ENCODE measurements at places on chromosomes 11 and 22.
A peak's percentile ranks its signal among the peaks of the same experiment; 100 is the strongest.

DNA sequence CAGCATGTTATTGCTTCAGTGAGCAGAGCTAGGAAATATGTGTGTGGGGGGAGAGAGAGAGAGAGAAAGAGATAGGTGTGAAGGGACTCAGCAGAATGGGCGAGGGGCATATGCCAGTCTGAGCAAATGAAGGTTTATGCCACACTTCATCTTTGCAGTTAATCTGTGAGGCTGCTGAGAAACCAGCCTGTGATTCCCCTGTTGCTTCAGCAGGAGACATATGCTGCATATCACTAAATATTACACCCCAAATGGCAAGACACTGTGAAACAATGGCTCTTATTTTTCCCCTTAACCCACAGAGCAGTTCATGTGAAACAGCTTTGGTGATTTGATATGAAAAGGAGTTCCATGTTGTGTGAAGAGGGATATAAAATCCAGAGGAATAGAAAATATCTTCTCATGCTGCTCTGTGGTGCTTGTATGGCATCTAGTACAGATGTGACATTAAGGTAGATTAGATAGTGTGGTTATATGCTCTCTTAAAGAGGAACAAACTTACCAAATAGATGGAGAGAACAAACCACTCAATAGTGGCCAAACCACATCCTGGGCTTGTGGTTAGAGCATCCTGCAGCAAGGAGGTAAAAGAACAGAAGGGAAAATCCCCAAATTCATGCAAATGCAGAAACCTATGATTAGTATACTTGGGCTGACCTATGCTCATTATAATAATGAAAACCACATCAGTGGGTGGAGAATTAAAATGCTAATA, 864.2 kb downstream of the FAM181B start:
- DNase-seq: no peak

GRCh38 chr11:32353884-32354283, 81.5 kb downstream of the WT1 start:
- DNase-seq: no peak

GRCh38 chr22:19514831-19515565, 9.2 kb downstream of the CLDN5 start:
- no peak for DNase-seq

- DNase-seq: no peak
These were observed 152.8 kb downstream of the TBC1D22A start for GRCh38 chr22:46914916-46915894.

- no peak for DNase-seq
These were observed 2.4 kb downstream of the VPS26B start for GRCh38 chr11:134226806-134227325.

DNA sequence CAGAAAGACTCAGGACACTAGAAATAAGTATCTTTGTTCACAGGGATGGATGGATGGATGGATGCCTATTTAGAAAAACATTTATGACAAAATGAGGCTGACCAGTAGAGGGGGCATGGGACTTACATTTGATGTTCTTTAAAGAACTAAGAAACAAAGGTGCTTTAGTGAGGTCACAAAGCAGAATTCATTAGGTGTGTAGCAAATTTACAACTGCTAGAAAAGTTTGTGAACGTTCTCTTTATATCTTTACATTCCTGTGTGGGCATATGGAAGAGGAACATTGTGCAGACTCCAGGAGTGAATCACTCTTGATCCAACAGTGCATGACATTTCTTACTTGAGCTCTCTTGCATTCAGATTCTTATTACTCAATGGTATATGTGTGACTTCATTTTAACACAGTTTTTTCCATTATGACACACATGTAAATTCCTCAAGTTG, 15.8 kb upstream of the SIK2 start:
- DNase-seq: peak; percentile 38

GRCh38 chr11:46845440-46845739, 690 bp downstream of the CKAP5 start:
- no peak for DNase-seq

DNA sequence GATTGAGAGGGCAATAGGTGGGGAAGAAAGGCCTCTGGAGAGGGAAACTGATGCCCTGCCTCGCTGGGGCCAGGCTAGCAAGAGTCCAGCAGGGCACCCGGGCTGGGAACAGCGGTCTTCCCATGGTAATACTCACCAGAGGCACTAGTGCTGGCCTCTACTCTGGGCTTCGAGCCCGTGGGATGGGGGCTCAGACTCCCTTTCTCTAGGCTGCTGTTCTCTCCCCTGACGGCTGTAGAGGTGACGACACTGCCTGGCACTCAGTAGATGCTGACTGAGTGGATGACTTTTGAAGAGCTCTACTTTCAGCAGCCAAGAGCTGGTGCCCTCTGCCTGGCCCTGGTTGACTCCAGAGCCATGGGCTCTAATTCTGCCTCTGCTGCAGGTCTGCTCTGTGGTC, 818 bp upstream of the C1QTNF4 start:
- DNase-seq: no peak

DNA sequence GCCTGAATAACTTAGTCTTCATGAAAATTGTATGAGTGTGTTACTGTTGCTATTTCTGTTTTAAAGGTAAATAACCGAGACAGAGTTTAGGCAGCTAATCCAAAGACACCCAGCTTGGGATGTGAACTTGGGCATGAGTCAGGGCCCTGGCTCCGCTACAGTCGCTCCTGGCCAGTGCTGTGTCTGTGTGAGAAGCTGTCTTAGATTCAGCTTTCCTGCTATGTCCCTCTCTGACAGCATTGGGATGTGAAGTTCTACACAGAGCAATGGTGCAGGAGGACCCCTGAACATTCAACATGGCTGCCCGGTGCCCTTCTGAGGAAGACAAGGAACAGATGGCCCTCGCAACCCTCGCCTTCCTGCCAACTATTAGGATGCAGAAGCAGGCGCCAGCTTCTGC, 49.4 kb downstream of the GALNT18 start:
- DNase-seq: no peak

GRCh38 chr11:16184588-16184987, 171.8 kb downstream of the SOX6 start:
- DNase-seq: peak; percentile 22

DNA sequence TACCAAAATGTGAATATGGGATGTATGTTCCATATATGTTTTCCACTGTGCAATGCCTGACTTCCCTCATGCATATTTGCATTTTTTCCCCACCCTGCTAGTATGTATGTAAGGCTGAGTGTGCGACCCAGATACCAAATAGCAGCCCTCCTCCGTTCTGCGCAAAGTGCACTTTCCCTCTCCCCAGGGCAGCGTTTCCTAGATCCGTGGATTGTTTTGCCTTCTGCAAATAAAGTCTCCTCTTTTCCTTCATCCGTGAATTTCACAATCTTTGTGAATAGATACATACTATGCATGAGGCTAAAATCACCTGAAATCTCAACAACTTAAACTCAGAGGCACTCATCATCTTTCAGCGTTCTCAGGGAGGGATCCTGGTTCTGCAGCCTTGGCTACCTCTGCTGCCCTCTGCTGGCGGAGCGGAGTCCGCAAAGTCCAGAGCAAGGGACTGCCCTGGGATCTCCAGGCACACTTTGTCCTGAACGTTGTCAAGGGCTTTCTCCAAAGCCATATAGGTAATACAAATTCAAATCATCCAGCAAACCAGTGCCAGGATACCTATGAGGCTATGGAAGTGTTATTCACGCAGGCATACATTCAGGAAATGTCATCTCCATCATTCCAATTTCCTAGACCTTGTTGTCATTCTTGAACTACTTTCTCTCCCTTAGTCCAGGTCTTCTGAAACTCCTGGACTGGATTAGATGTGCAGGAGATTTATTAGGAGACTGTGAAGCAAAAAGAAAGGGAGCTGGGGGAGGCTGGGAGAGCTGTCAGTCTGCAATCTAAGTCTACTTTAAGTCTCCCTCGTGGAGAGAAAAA, 53.1 kb downstream of the CNTF start:
- peak; percentile 49 for DNase-seq

DNA sequence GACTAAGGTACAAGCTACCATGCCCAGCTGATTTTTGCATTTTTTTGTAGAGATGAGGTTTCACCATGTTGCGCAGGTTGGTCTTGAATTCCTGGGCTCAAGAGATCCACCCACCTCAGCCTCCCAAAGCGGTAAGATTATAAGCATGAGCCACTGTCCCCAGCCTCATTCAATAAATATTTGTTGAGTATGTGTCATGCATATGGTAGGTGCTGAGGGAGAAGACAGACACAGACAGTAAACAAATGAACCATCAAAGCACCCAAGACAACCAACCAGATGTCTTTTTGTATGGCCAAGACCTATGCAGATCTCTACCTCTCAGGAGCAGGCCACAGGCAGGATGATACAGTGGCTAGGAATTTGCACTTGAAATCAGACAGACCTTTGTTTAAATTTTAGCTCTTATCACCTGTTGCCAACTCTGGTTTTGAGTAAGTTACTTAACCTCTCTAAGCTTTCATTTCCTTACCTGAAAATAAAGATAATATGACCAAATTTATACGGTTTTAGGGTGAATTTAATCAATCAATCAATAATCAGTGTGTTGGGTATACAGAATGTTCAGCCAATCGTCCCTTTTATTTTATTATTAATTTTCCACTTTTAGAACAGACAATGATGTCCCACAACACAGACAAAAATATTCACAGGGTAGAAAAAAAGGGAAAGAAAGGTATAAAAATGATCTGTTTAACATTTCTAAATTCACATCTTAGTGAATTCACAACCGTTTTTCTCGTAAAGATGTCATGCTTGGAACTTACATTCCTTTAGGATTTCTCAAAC, 128.2 kb downstream of the SGSM3 start:
- DNase-seq: peak; percentile 65

DNA sequence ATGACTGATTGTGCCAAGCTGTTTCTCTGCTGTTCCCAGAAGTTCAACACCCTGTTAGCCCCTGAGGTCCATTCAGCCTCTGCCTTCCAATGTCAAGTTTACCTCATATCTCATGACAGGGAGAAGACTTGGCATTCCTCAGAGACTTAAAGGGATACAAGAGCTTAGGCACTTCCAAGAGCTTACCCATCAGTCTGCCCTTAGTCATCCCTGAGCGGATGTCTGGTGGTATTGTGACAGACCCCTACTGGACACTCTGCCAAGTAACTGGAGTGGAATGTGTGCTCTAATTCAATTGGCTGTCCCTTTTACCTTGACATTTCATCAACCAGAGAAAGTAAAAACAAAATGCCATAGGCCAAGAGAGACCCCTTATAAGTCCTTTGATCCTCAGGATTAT, 151.5 kb downstream of the AASDHPPT start:
- no peak for DNase-seq

- peak; percentile 2 for DNase-seq
These were observed 15.8 kb downstream of the LINC01488 start for GRCh38 chr11:69497221-69497787.

- DNase-seq: no peak
These were observed 142.3 kb downstream of the IGLL1 start for GRCh38 chr22:23437779-23438178.

DNA sequence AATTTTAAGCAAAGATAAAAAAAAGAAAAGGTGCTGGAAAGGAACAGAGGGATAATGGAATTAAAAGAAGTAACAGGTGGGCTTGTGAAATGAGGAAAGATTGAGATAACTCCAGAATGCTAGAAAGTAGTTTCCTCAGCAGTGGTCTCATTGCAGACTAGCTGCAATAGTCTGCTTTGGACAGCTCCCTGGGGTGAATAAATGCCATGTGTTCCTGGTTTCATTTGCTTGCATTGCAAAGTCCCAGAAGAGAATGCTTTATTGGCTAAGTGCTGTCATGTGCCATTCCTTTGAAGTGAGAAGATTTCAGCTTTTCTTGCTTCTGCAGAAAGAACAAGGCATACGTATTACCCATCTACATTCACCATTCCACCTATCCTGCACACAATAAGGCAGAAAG, 478.8 kb upstream of the RAG2 start:
- no peak for DNase-seq

DNA sequence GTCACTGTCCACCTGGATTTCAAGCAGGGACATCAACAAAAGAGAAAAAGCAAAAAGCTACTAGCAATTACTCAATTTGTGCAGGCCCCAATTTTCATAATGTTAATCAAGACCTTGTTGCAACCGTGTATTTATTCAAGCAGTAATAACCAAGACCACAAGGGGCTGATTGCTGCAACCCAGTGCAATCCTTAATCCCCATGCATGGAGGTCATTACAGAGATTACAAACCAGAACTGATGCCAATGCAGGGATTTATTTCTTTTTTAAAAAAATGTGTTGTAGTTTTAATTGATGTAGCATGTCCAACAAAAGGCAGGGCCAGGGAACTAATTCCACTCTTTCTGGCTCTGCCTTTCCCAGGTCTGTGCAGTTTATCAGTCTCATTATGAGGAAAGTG, 18.4 kb downstream of the TECTA start:
- DNase-seq: no peak

- no peak for DNase-seq
These were observed 806 bp upstream of the SAAL1 start for GRCh38 chr11:18106688-18107087.

- peak; percentile 35 for DNase-seq
These were observed 8.6 kb downstream of the REXO2 start for GRCh38 chr11:114447892-114448291.

DNA sequence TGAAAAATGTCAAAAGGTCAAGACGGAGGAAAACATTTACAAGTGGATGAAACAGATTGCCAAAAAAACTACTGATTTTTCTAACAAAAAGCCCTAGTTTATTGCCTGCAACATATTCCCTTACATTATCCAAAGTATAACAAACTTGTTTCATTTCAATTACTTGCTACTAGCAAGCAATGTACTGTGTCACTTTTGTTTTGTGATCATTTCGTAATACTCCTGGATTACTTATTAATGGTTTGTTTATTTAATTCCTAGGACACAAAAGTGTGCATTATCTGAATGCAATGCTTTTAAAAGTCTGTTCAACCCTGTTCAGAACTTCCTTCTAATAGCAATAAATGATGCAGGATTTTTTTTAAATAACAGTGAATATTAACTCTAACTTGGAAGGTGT, 50.9 kb downstream of the CCDC34 start:
- DNase-seq: no peak

- DNase-seq: no peak
These were observed 34.5 kb upstream of the SEZ6L start for GRCh38 chr22:26134654-26135330.

- DNase-seq: no peak
These were observed 100.9 kb upstream of the USP47 start for GRCh38 chr11:11740836-11741235.

DNA sequence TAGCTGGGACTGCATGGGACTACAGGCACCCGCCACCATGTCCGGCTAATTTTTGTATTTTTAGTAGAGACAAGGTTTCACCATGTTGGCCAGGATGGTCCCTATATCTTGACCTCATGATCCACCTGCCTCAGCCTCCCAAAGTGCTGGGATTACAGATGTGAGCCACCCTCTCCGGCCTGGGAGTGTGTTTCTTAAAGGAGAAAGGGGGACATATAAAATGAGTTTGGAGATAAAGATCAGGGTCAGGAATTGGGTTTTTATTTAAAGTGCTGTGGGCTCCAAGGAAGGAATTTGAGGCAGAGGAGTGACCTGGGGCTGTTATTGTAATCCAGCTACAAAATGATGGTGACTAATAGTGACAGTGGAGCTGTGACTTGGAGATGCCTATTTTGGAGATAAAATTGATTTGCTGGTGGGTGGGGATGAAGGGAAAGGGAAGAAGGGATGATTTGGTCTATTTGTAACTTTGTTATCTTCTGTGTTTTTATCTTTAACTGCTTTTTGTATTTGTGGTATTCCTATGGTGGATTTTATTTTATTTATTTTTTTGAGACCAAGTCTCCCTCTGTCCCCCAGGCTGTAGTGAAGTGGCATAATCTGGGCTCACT, 5.0 kb downstream of the CRKL start:
- no peak for DNase-seq

All from NCI-H460 (cell line).